ENCODE measurements at places on chromosomes 3 and 15.

GRCh38 chr3:123799544-123800361 lies 84.4 kb downstream of the MYLK start:
- DNase-seq: no peak

- DNase-seq: peak; percentile 32
These were observed 1.6 kb upstream of the FOXP1 start for GRCh38 chr3:71585131-71585530.

DNA sequence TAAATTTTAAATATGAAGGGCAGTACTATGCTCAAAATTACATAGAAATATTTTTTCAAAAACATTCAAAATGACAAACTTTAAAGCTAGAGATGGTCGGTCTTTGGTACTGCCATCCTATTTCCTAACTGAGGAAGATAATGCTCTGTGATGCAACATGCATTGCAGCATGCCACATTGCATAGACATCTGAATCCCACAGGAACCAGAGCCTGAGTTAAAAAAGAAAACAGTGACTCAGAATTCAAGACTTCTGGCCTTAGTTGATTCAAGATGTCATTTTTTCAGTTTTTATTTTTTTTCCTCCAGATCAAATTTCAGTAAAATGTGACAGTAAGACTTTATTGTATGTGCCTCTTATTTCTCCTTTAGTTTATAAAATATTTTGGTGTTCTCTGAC lies 33.1 kb downstream of the TP63 start:
- no peak for DNase-seq

DNA sequence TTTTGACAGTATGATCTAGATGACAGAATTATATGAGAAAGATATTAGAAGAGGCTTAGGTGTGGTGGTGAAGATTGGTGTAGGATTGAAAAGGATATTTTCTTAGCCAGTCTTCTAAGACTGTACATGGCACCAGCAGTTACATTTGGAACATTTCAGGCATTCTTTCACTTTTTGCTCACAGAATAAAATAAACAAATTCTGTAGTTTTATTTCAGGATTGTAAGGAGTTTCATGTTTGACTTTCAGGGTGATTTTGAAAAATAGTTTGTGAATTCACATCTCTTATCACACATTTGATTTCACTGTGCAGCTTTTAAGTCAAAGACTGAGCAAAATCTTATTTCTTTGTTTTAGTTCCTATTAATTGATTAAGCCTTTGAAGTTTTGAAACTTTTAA lies 27.1 kb downstream of the DNAJC13 start:
- no peak for DNase-seq

- DNase-seq: peak; percentile 60
These were observed 26.4 kb upstream of the HERC1 start for GRCh38 chr15:63860155-63860554.

GRCh38 chr3:62246094-62246493 lies 127.3 kb downstream of the FEZF2 start:
- DNase-seq: no peak

GRCh38 chr15:57079931-57080620 lies 161.6 kb downstream of the TCF12 start:
- no peak for DNase-seq

DNA sequence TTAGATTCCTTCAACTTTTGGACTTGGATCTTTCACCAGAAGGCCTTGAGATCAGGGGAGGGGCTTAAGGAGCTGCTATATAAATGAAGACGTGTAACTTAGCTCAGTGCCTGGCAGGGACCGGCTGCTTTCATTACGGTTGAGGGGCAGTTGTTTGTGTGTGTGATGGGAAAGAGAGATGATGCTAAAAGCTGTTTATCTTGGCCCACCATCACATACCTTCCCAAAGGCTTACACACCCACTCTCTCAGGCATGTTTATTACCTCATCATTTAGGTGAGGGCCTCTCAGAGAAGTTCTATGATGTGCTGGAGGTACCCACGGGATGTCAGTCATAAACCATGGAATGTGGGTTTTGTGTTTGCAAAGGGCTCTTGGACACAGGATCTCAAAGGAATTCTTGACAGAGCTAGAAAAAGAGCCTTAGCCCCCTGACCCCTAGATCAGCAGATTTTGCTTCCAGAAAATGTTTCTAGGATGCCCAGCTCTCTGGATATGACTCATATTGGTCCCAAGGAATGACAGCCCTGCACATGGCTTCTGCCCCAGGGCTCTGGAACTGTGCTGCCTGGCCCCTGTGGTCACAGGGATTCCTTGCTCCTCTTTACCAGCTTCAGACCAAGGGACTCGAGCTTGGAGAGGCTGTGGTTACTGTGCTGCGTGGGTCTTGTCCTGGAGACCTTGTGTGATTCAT lies 15.9 kb upstream of the SMAD3 start:
- no peak for DNase-seq

GRCh38 chr3:58161435-58162398 lies 49.1 kb downstream of the DNASE1L3 start:
- DNase-seq: no peak

DNA sequence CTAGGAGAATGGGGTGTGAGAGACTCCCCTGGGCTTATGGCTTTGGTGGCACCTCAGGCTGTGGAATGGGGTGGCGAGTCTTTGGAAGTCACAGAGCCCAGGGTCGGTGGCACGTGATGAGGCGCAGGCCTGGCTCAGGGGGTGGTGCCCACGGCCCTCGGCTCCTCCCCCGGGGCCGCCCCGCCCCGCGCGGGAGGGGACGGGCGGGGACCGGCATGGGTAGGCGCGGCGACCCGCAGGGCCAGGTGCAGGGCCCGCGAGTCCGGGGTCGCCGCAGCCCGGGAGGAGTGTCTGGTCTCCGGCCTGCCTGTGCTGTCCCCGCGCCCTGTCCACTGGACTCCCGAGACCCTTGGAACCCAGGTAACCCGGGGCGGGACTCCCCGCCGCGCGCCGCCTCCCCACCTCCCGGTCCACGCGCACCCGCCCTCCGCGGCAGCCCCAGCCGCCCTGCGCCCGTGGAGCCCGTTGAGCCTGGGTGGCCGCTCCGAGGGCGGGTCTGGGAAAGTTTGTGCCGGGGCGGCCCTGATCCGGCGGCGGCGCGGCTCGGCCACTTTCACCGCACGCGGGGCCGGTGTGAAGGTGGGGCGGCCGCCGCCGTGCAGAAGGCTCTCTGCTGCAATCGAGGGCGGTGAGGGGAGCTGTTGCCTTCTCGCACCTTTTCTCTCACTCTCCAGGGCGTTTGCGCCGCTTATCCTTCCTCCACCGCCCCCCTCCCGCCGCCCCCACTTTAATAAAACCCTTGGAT lies at the start of gene PAQR5:
PAQR5 (plus strand) TSS at position 216 of the 745 bp plus-strand sequence. CDS start 61,169 bp downstream, outside the sequence.
- DNase-seq: peak; percentile 9

DNA sequence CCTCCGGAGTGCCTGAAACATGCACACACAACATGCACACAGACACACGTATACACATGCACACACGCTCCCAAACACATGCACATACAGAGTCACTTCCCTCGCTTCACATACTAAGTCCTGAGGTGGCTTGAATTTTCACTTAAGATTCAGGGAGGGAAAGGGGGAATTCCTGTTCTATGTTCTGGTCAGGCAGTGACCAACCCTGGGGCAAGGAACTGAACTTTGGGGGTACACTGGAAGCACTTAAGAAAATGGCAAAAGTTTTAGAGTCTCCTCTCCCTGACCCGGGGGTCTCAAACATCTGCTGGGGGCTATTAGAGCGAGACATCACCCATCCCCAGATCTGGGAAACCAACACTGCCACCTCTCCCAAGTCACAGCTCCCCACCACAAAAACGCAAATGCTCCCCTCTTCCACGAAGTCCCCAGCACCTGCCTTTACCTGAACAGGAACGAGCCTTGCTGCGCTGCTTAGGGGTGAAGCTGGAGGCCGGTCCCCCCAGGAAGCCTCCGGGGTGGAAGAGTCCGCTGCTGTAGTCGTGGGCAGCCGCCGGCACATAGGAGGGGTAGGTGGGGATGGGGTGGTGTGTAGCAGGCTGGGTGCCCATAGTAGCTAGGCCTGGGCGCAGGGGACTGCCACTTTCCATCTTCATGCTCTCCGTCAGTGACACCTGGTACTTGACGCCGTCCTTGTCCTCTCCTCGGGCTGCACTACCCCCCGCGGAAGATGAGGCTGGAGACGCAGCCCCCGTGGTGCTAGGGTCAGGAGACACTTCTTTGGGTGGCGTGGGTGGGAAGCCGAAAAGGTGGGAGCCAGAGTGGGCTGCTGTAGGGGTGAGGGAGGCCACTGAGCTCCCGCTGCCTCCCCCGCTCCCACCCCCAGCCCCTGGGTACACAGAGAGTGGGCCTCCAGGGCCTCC lies 7.5 kb downstream of the GATA2 start:
- DNase-seq: no peak

DNA sequence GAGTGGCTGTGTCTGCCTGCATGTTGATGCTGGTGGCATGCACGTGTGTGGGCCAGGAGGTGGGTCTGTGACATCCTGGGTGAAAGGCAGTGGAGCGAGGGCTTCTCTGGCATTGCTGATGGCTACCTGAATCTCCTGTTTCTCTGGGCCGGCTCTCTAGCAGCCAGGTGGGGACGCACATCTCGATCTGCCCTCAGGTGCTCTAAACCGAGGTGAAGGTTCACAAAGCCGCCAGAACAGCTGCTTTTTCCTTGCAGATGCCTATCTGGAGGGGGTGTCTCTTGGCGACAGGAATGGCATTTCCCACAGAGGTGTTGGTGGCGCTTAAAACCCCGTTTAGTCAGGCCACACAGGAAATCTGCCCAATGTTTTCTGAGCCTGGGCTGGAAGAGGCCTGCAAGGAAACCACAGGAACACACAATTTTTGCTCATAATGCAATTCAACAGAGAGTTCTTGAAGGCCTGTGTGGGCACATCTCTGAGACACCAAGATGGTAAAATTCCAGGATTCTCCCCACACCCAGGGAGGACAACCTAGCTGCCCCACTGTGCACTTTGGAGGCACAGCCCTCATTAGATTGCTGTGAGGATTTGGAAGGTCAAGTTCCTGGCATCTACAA lies 11.9 kb downstream of the TMEM158 start:
- DNase-seq: no peak

GRCh38 chr3:107524326-107524840 lies 1.6 kb downstream of the BBX start:
- DNase-seq: peak; percentile 34

DNA sequence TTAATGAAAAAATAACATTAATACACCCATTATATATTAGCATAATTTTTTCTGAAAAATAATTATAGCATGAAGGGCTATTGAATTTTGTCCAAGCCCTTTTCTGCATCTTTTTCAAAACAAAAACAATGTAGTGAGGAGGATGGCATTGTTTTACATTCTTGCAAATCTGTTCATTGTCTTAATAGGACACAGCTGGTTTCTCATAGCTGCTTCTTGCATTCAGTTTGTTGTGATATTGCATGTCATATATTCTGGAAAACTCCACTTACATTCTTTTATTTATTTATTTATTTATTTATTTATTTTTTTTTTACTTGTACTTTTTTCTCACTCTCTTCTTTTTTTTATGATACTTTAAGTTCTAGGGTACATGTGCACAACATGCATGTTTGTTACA lies 107.4 kb downstream of the NR1D2 start:
- no peak for DNase-seq

DNA sequence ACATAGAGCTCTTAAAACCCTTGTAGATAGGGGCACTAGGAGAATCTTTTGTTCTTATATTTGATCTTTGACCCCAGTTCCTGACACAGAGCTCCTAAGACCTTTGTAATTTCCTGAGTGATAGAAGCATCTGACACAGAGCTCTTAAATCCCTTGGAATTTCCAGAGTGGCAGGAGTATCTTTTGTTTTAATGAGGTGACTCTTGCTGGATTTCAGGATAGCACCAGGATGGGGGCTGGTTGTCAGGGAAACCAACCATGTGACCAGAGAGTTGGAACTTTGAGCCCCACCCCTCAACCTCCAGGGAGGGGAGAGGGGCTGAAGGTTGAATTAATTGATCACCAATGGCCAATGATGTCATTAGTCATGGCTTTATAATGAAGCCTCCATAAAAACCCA lies 47.6 kb upstream of the ST8SIA2 start:
- DNase-seq: no peak

DNA sequence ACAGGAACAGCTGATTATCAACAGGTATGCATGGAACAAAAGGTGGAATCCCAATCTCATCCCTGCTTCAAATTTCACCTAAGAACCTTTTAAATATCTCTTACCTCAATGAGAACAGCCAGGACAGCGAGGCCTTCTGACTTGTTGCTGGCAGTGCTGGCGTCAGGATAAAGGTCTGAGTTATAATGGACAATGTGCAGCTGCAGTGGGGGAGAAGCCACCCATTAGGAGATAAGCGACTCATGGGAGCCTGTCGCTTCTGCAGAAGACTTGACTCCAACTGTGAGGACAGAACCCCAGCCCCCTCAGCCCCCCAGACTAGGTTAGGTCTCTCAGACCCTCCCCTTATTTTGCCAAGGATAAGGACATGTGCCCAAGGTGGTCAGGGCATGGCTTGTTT lies 39.7 kb downstream of the CA12 start:
- no peak for DNase-seq

GRCh38 chr3:1591327-1592028 lies 498.7 kb downstream of the CNTN6 start:
- DNase-seq: no peak

- no peak for DNase-seq
These were observed 10.0 kb downstream of the FAM107A start for GRCh38 chr3:58567251-58567515.

GRCh38 chr3:178859386-178859785 lies 212.2 kb downstream of the ZMAT3 start:
- no peak for DNase-seq

DNA sequence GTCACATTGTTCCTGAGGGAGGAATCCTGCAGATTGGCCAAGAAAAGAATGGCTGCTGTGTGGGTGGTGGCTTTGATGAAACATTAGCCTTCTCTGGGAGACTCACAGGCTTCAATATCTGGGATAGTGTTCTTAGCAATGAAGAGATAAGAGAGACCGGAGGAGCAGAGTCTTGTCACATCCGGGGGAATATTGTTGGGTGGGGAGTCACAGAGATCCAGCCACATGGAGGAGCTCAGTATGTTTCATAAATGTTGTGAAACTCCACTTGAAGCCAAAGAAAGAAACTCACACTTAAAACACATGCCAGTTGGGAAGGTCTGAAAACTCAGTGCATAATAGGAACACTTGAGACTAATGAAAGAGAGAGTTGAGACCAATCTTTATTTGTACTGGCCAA lies 6.1 kb downstream of the PTX3 start:
- no peak for DNase-seq

GRCh38 chr15:26129852-26130251 lies 266.7 kb upstream of the ATP10A start:
- DNase-seq: no peak

DNA sequence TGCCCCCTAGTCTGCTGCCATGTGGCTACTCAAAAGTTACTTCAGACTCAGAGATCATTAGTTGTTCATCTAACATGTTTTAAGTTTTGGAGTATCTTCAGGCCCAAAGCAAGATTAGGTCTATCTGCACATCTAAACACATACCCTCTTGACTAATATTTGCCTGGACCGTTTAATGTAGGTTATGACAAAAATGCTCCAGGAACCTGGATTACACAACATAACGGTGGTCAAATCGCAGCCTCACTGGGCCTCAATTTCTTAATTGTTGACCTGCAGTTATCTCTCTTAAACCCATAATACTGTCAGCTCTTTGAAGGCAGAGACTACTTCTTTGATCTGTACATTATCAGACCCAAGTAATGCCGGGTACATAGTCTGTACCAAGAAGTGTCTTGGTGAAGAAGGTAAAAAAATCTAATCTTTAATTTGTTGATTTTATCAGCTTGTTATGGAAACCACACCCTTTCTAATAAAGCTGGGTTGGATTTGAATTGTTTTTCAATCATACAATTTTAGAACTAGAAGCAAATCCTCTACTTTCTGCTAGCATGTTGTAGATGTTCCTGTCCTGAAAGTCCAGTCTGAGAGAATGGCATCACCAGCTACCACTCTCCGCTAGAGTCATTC lies 3.6 kb downstream of the SNRK start:
- DNase-seq: no peak
